ENCODE measurements at places on chromosomes 5 and 9. TPM values are rescaled to one million over a fixed set of nuclear protein-coding genes. Genes with fewer than 3 reads are reported as not detected.

GRCh38 chr5:2919310-2920018, 168.0 kb upstream of the IRX2 start:
- DNase-seq: no peak

GRCh38 chr5:147648597-147648996, 133.9 kb downstream of the JAKMIP2 start:
- no peak for DNase-seq

DNA sequence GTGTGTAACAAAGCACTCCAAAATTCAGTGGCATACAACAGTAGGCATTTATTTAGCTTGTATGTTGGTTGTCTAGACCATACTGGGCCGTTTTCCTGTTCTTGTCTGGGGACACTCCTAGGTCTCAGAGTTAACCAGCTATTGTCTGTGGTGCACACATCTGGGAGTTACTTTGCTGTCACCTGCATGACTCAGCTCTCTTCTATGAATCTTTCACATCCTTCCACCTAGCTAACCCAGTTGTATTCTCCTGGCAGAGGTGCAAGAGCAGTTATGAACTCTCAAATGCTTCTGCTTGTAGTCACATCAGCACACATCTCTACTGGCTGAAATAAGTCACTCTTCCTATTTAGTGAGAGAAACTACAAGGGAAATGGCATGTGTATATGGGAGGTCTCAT, 138.1 kb downstream of the BAAT start:
- DNase-seq: no peak

DNA sequence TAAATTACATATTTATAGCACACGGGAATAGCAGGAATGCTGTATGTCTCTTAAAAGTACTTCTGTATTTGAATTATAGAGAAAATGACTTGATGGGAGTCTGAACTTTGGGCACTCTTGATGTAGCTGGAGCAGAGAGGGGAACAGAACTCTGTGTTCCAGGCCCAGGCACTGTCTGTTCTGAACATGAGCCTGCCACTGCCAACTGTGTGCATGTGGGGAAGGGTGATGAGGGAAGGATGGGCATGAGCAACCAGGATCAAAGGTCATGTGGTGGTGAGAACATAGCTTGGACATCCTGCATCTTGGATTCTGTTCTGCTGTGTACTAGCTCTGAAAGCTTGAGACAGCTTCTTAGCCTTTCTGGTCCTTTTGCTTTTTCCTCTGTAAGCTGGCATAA, 16.4 kb upstream of the ZBED3 start:
- no peak for DNase-seq

GRCh38 chr9:124041817-124042116, 30.2 kb downstream of the LHX2 start:
- DNase-seq: peak; percentile 52

DNA sequence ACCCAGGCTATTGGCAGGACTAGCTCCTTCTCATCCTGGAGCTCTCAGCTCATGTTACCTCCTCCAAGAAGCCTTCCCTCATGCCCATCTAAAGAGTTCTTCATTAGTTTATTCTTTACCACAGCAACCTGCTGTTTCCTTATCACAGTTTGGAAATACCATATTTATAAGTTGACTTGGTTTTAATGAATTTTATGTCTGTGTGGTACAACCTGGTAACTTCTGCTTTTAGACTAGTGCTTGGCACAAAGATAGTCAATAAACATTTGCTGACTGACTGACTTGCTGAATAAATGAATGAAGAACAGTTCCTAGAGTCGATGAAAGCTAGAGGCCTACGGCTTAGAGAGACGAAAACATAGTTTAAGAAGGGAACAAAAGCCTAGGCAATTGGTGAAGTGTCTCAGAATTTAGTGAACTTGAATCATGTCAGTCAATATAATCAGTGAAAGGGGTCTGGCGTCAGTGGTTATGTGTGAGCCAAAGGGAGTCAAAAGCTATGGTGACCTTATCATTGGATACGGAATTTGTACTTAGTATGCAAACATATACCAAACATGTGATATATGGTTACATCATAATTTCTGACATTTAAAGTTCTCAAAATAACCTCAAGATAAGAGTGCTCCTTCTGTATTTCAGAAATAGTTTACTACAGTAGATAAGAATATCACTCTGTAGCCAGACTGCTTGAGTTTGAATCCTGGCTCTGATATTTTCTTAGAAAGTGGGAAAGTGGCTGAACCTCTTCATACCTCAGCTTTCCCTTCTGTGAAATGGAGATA, 239.5 kb downstream of the MCTP1 start:
- DNase-seq: no peak

DNA sequence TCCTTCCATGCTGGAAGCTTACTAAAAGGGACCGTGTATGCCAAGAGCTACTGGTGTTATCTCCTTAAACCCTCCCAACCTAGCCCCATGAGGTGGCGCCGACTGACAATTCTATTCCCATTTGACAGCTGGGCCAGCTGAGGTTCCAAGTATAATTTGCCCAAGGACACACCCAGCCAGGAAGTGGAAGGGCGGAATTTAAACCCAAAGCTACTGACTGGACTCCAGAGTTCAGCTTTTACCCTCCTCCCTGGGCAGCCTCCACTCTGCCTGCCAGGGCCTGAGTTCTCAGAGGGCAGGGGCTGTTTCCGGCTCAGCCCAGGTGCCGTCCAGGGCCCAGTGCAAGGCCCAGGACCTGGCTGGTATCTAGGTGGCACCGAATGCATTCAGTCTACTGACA, 71.8 kb downstream of the C9orf50 start:
- no peak for DNase-seq

DNA sequence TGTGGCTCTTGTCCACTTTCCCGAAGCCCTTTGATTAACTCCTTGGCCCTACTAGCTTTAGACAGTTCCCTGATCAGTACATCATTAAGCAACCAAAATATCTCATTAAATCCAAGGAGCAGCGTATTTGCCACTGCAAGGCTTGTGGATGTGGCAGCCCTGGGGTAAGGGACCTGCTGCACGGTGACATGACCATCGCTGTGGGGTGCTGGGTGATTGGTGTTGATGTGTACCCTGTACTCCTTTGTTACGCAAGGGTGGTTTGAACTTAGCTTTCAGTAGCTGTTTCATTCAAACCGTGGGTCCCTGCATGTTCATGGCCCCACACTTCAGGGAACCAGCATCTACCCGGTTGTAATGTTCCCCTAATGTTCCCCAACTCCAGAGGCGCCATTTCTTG, 41.0 kb downstream of the OTULIN start:
- DNase-seq: no peak

GRCh38 chr9:72577212-72577753, 55.9 kb downstream of the TMC1 start:
- no peak for DNase-seq

DNA sequence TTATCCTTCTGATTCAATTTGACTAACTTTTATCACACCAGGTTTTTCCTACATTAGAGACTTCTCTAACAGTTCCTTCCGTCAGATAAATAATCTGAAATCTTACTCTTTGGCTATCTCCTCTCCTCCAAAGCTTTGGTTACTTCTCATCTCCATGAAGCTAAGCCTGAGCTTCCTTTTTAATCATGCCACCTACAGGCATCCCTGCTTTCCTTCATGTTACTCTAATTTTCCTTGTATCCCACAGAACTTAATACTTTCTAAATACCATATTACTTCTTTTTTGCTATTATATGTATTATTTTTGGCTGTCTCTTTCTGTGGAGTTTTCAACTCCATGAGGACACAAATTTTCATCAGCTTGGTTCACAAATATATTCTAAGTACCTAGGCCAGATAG, 49.7 kb downstream of the C9 start:
- DNase-seq: no peak

DNA sequence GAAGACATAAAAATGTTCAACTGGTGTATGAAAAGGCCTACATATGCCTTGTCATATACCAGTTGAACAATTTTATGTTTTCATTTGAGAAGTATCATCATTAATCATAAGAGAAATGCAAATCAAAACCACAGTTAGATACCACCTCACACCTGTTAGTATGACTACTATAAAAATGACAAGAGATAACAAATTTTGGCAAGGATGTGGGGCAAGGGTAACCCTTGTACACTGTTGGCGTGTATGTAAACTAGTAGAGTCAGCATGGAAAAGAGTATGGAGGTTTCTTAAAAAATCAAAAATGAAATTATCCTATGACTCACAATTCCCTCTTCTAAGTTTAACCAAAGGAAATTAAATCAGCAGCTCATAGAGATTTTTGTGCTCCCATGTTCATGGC, 250.4 kb upstream of the ST8SIA4 start:
- DNase-seq: no peak

DNA sequence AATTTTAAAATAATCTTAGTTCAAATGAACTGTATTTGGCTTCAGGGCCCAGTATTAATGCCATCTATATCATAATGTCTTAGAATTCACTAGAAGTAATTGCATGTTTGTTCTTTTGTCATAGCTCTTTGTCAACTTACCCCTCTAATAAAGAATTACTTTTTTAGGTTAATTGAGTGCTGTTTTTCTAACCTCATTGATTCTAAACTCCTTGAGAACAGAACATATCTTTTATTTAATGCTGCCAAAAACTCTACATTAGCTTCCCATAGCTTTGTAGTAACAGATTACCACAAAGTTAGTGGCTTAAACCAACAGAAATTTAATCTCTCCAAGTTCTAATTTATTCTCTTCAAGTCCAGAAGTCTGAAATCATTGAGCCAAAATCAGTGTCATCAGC, 242.4 kb downstream of the LURAP1L start:
- no peak for DNase-seq

USP20 gene
- 39.4 TPM for total RNA-seq

CACFD1 gene
- 12.6 TPM for total RNA-seq

IL13 gene
- not detected for total RNA-seq

FGF1 gene
- 6.2 TPM for total RNA-seq

PCDHA13 gene
- total RNA-seq: 0.22 TPM

Measured in spleen (tissue), 13 donors.